ENCODE measurements at places on chromosomes 2 and 18. TPM values are rescaled to one million over a fixed set of nuclear protein-coding genes. Genes with fewer than 3 reads are reported as not detected.

Gene CD226
- total RNA-seq, result not detected

Gene ASXL3
- 2.6 TPM for total RNA-seq

- no peak for DNase-seq
These were observed 59.2 kb downstream of the IL1R2 start for GRCh38 chr2:102050854-102051391.

DNA sequence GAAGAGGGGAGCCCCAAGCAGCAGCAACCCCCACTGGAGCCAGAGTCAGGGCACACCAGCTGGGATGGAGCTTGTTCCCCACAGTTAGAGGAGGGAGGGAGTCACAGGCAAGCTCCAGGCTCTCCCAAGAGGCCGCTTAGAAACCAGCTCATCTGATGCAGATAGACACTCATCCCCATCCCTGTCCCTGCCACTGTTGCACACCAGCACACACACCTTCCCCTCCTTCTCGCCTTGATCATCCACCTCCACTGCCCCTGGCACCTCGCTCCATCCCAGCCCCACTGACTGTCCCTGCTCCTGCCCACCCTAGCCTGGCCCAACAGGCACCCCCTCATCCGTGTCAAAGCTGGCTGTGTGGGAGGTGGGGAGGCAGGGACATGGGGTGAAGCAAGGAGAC lies 1.5 kb upstream of the RUFY4 start:
- DNase-seq, result no peak

DNA sequence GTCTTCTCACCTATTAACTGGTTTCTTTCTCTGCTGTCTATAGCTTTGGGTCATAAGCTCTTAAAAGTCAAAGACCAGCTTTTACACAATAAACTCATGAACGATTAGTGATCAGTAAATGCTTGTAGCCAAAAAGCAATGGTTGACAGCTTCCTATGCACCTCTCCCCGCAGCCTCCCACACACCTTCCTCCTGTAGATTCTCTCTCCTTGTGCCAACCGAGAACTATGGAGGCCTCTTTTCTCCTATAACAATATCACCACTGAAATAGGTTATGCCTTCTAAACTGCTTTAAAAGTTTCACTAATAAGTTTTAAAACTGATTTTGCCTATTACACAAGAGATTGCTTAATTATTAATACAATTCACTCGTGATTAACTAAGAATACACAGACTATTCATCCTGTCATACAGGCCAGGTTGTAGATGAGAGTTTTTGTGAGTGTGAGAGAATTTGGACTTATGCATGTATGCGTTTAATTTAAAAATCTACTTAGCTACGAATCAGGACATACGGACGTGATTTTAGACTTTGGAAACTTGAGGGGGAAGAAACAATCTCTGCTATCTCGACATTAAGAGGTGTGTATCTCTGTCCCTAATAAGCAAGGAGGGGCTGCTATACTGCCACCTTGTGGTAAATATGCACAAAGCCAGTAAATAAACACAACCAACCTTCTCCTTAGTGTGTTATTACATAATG lies 229.1 kb upstream of the RBBP8 start:
- peak; percentile 74 for DNase-seq
